ENCODE measurements at places on chromosomes 3 and 15.

GRCh38 chr3:40070816-40071215 is 238.7 kb upstream of the EIF1B start:
- DNase-seq, result no peak

- DNase-seq, result no peak
Measured at GRCh38 chr3:96039632-96040031, 774.8 kb upstream of the EPHA6 start.

DNA sequence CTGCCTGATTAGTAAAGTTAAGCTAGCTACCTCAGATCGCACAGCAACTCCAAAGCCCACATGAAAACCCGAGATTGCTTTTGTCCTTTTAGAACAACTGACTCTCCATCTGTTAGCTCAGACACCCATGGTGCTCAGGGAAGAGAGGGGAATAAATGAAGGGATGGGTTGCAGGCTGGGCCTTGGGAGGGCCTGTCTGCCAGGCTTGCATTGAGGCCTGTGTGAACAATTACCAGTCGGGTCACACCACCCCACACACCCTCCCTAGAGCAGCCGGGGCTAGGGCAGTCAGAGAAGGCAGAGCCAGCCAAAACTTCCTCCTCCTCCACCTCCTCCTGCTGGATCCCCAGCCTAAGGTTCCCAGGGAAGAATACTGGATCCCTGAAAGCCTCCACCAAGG is 8.8 kb upstream of the PRKAR2A start:
- DNase-seq, result no peak

DNA sequence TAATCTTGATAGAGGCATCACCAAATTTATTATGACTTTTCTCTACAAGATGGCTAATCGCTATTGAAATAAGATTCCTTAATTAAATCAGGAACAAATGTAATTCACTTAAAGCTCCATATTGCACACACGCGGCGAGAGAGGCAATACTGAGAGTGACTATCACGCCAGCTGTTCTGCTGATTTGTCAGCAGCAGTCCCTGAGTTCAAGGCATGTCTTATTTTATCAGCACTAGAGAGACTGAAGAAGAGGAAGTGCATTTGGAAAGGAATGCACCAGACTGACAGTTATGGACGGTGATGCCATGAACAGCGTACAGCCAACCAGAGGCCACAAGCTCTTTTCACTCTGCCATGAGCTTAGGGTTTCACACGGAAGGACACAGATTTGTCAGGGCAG is 83.6 kb upstream of the SLCO3A1 start:
- no peak for DNase-seq

- no peak for DNase-seq
Measured at GRCh38 chr3:88032245-88032644, 26.6 kb downstream of the CGGBP1 start.

DNA sequence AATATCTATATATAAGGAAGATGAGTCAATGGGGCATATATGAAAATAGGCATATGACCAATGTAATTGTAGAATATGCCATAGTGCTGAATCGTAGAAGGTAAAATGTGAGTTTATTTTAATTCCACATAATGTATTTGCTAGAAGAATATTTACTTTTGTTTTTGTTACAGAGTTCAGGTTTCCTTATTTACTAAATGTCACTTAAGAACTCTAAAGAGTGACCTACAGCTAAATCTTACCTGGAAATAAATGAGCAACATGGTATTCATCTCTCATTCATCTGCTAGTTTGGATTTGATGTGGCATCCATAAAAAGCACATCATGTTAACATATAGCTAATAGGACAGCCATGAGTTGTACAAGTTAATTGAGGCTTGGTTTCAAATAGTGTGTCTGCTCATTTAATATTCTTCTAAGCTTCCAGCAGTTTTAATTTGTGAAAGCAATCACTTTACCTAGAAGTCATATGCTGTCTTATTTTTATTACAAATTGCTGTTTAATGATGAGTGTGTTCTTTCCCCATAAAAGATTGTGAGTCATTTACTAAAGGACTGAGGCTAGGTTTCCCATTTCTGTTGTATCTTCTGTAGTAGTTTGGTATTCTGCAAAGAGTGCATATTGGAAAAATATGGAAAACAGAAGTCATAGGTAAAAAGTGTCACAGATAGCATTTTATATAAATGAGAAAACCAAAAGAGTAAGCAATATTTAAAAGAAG is 222.1 kb upstream of the POU1F1 start:
- DNase-seq, result no peak

GRCh38 chr3:151262871-151263525 is 15.3 kb downstream of the P2RY14 start:
- no peak for DNase-seq

DNA sequence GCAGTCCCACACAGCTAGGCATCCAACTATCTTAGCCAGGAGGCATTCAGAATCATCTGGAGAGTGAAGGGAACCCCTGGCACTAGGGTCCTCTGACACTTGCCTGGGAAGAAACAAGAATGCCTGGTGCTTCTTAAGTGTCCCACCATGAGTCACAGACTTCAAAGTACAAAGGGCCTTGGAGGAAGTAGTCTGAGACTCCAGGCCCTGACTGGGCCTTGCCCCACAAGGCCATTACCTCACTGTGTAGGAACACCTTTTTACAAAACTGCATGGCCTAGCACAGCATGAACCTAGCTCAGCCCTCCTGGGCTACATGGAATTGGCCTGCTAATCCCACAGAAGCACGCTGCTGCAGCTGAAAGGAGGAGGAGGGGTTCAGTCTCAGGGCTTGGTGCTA is 104.5 kb upstream of the SLCO2A1 start:
- no peak for DNase-seq

GRCh38 chr3:194140520-194141414 is 4.8 kb downstream of the HES1 start:
- DNase-seq, result no peak

DNA sequence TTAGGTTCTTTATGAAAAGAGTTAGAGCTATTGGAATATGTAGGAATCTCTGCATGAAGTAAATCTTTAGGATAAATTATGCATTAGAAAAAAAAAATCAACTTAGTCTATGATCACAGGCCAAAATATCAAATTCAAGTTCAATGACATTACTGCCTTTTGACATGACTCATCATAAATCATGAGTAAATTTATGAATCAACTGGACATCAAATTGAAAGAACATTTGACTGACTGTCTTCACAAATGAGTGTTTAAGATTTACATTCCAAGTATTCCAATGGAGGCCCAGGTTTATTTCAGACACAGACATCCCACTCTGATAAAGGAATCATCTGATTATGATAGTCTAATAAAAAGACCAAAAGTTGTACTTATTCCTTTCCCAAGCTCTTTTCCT is 192.8 kb upstream of the TTC14 start:
- no peak for DNase-seq

DNA sequence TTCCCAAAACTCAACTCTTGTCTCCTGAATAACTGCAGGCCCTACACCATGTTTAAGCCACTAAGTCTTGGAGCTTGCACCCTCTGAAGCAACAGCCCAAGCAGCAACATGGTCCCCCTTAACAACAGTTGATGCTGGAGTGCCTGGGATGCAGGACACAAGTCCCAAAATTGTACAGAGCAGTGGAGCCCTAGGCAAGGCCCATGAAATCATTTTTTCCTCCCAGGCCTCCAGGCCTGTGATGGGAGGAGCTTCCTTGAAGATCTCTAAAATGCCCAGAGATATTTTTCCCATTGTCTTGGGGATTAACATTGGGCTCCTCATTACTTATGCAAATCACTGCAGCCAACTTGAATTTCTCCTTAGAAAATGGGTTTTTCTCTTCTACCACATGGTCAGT is 311.9 kb upstream of the EPHA3 start:
- no peak for DNase-seq

- no peak for DNase-seq
Measured at GRCh38 chr3:42652611-42653302, 740 bp upstream of the ZBTB47 start.
